ENCODE measurements at places on chromosomes 2 and 18.

DNA sequence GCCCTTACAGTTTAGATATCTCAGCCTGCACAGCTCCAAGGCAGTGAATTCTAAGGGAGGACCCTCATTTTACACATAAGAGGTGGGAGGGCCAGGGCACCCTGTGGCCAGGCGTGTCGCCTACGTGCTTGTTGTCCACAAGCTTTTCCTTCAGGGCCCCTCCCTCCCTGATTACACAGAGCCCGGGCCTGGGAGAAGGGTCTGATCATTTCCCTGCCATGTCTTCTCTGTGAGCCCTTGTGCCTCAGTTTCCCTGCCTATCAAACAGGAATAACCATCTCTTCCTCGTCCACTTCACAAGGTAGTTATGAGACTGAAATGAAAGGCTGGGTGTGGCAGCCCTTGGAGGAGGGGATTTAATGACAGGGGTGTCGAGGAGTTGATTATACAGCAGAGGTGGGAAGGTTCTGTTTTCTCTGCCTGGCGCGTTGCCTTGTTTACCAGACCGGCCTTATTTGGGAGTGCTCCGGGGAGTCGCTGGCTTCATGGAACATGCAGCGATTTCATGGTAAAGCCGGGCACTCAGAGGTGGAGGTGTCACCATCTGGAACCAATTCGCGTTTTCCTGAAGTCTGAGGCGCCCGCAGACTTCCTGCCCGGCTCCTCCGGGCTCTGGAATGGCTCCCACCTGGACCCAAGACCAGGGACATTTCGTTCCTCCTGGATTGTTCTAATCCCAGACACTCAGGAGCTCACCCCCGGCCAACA, 208.9 kb downstream of the KLHL29 start:
- DNase-seq, result no peak

DNA sequence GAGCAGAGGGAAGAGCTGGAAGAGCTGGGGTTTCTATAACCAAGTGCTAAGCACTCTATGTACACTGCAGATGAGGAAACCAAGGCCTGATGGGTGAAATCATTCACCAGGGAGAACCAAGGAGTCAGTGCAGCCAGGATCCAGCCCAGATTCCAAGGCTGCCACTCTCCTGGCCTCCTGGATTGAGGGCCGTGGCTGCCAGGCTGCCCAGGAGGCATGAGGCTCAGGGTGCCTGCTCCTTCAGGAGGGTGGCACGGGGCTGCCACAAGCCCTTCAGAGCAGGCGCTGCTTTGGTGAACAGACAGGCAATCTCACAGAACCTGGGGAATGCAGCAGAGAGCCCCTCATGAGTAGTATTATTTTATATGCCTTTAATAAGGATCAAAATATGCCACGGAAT, 293.7 kb upstream of the HDAC4 start:
- no peak for DNase-seq

DNA sequence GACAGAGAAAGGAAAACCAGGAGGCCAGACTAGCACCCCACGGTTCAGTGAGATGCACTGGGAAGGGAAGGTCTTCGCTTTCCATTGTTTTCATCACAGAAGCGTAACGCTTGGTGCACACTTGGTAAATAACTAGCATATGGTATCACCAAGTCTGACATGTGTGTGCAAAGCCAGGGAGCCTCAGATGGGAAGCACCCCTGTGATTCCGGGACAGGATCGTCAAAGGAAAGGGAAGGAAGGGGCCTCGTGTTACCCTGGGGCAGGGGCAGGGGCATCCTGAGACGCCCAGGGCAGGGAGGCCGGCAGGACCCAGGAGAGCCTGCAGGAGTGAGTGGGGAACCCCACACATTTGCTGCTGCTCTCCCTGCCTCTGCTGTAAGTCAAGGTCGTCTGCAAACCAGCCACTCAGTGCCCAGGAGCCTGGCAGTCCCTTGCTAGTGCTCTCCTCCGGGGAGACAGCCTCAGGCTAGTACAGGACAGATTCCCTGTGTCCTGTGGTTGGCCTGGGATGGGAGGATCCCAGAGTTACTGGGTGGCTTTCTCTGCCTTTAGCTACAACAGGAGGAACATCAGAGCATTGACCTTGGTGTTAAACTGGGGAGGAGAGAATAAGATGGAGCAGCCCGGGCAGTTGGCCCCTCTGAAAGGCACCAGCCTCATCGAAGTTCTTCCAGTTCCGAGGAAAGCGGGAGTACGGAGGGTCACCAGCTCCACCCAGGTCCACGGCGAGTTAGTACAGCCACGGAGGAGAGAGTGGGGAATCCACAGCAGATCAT, 192.5 kb downstream of the NDUFA10 start:
- DNase-seq, result no peak

GRCh38 chr18:50819027-50819727, 639 bp downstream of the MRO start:
- DNase-seq, result no peak

GRCh38 chr2:80549901-80550300, 245.3 kb upstream of the LRRTM1 start:
- DNase-seq, result no peak

GRCh38 chr2:8654041-8654440, 27.8 kb upstream of the ID2 start:
- no peak for DNase-seq

GRCh38 chr2:121196132-121196848, 88.7 kb downstream of the TFCP2L1 start:
- DNase-seq, result no peak

GRCh38 chr18:10042492-10042891, 128.7 kb downstream of the VAPA start:
- no peak for DNase-seq

DNA sequence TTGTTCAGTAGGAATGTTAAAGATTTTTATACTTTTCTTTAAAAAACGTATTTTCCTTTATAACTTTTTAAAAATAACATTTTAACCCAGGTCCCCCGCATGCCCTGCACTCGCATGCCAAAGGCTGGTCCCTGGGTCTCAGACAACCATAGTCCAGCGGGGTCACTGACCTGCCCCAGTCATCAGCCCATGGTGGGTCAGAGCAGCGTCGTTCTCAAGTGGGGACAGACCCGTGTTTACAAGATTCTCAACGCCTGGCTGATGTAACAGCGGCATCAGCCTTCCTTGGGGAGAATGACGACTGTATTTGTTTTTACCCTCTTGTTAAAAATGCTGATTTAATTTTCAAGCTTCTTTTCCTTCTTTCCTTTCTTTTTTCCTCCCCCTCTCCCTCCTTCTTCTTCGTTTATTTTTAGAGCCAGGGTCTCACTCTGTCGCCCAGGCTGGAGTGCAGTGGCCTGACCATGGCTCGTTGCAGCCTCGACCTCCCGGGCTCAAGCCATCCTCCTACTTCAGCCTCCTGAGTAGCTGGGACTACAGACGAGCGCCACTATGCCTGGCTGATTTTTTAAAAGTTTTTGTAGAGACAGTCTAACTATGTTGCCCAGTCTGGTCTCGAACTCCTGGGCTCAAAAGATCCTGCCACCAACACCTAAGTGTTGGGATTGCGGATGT, 1.0 kb upstream of the EFHD1 start:
- DNase-seq, result no peak

GRCh38 chr18:65790604-65791003, 39.8 kb downstream of the CDH7 start:
- no peak for DNase-seq

DNA sequence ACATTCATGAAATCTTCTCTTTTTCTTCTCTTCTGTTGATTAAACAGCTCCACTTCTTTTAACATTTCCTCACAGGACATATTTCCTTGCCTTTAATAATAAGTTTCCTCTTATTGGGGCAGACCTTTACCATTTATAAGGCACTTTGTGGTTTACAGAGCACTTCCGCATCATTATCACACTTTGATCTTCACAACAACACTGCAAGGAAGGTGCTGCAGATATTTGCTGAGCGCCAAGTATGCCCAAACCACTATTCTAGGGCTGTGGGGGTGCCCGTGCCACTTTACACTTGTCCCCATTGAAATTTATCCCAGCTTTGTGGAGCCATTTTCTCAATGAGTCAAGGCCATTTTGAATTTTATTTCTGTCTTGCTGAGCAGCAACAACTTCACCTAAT, 246.6 kb downstream of the SS18 start:
- DNase-seq, result no peak

DNA sequence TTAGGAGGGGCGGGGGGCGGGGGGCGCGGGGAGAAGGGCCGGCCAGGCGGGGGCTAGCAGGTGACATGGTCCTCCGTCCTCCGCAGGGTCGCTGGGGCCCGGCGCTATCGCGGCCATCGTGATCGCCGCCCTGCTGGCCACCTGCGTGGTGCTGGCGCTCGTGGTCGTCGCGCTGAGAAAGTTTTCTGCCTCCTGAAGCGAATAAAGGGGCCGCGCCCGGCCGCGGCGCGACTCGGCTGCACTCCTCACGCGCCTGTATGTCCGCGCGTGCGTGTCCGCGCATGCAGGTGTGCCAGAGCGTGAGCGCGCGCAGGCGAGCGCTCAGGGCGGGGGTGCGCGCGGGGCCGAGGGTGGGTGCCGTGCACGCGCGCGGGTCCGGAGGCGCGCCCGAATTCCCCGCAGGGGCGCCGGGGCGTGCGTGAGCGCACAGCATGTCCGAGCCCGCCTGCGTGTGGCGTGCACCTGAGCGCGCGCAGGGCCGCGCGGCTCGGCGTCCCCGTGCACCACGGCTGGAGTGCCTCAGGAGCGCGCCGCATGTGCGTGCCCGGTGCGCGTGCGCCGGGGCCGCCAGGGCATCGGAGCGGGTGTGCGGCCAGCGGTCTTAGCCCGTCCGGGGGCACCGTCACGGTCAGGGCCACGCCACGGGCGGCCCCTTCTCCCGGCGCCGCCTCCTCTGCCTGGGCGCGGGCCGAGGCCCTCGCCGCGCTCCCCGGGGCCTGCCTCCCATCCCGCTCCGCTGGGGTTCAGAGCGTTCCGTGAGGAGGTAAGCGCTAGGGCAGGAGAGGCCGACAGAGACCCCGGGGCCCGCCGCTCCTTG, 6.3 kb downstream of the SNORC start:
- DNase-seq, result no peak

GRCh38 chr2:225033440-225034318, 8.6 kb downstream of the DOCK10 start:
- no peak for DNase-seq

DNA sequence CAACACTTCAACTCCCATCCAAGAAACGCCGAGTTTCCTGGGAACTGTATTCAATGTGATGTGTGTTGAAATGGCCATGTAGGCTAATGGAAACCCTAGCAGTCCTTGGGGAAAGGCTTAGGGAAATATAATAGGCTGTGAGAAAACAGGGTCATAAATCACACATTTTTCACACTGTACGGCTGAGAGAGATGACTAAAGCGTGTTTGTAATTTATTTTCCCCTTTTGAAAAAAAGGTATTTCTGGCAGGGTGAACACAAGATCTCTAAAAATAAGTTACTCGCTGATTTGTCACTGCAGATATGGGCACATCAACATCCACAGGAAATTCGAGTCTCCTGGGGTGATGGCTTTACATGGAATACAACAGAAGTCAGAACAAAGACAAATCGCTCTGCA, 109.6 kb upstream of the ST6GAL2 start:
- no peak for DNase-seq

GRCh38 chr2:105382177-105382576, 16.7 kb downstream of the FHL2 start:
- DNase-seq, result no peak

DNA sequence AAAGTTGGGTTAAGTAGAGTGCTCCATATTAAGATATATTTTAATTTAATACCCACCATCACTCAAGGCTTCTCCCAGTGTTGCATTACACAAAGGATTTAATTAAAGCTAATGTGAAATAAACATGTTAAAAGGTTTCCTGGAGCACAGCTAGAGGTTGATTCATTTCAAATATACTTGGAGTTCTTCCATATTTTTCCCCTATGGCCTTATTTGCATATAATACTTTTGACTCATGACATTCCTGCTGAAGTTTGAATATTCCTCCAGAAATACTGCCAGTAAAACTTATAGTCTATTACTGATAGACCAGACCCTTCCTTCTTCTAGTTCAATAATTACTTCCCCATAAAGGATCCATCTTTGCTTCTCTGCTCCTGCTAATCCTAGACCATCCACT, 227.5 kb downstream of the GULP1 start:
- DNase-seq, result no peak

GRCh38 chr2:96123936-96124335, 7.6 kb upstream of the ADRA2B start:
- DNase-seq, result no peak

DNA sequence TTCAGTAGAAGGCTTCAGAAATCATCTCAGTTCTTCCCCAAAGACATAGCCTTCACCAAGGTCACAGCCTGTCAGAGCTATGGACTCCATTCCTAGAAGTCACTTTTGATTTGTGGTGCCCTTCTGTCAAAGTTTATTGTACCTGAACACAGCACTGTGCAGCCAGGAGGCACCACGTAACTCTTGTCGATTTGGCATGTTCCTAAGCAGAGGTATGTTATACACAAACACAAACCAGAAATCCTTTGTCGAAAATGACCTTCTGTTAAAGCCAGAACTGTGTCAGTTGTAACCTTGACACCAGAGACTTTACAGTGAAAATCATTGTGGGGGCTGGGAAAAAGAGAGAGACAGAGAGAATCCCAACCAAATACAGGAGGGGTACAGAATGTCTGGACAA, 62.6 kb upstream of the SGPP2 start:
- no peak for DNase-seq

- DNase-seq, result no peak
Observed at GRCh38 chr18:59057969-59058368, 81.7 kb upstream of the SEC11C start.

DNA sequence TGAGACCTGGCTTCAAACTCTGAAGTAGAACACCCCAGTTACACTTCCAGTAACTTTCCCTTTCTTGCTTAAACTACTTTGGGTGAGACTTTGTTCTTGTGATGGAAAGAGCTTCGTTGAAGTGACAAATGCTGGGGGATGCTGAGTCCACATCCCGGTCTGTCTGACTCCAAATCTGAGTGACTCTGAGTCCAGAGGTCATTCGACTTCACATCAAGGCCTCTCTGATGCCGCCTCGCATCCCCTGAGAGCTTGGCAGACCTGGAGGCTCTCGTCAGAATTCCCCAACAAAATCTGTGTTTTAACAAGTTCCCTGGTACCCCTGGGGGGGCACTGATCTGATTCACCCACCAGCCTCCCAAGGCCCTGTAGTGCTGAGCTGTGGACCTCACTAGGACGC, 31.6 kb upstream of the ROCK2 start:
- no peak for DNase-seq

GRCh38 chr2:237201461-237202287, 116.0 kb downstream of the COPS8 start:
- DNase-seq, result no peak

GRCh38 chr18:57915865-57916582, 112.9 kb upstream of the ATP8B1 start:
- DNase-seq, result no peak

GRCh38 chr2:110827511-110827910, 95.1 kb downstream of the ACOXL start:
- DNase-seq, result no peak

GRCh38 chr18:69537183-69537582, 136.5 kb downstream of the DOK6 start:
- no peak for DNase-seq

GRCh38 chr2:80269806-80270205, 34.7 kb downstream of the LRRTM1 start:
- DNase-seq, result no peak
